ENCODE measurements at places on chromosomes 5 and 9. TPM values are rescaled to one million over a fixed set of nuclear protein-coding genes. Genes with fewer than 3 reads are reported as not detected.

- H3K4me3 ChIP-seq: no peak overlapping the region
- no peaks in the 10 kb centered on the region for H3K4me1 ChIP-seq
- DNase-seq: no peak
- H3K27ac ChIP-seq: no peak overlapping the region
- H3K36me3 ChIP-seq: no peaks in the 10 kb centered on the region
- H3K27me3 ChIP-seq: no peaks in the 10 kb centered on the region
These were observed 27.2 kb upstream of the PLCXD3 start for GRCh38 chr5:41537581-41537980.

Gene OMD
- 18.9 TPM for total RNA-seq

Gene NR6A1
- total RNA-seq: 3.1 TPM

Gene CDC20B
- not detected for total RNA-seq

GRCh38 chr9:7117676-7118561 lies 360.1 kb downstream of the KDM4C start:
- H3K27ac ChIP-seq: no peak overlapping the region
- no peaks in the 10 kb centered on the region for H3K36me3 ChIP-seq
- H3K27me3 ChIP-seq: no peaks in the 10 kb centered on the region
- H3K4me3 ChIP-seq: no peak overlapping the region
- no peaks in the 10 kb centered on the region for H3K4me1 ChIP-seq

GRCh38 chr5:939368-939767 lies 46.7 kb downstream of the TRIP13 start:
- no peak overlapping the region for H3K4me3 ChIP-seq
- no peaks in the 10 kb centered on the region for H3K27me3 ChIP-seq
- H3K27ac ChIP-seq: no peak overlapping the region
- DNase-seq: no peak
- H3K4me1 ChIP-seq: no peaks in the 10 kb centered on the region

DNA sequence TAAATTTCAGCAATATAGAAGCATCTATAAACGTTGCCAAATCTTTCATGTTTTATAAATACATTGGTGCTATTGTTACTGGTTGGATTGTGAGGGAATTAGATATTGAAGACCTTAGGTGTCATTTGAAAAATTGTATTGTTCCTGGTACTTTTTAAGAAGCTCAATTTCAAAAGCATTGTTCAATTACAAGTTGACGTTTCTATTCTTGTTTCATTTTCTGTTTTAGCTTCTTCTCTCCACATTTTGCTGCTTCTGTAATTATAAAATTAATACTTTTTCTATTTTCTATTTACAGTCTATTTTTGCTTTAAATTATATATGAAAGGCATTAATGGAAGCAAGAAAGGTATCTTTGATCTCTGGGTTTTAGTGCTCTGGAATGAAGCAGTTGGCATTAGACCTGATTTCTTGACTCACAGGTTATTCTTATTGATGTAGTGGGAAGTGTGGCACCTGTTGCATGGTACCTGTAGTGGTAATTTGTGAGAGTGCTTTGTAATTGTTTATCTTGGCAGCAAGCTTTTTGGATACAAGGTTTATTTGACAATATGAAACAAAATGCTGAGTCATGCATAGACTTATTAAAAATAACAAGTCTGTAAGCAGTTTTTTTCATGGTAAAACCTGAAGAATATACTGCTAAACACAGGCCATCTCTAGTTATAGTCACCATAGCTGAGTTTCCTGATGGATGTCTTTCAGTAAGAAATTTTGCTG lies 13.2 kb downstream of the MACIR start:
- H3K27me3 ChIP-seq: no peaks in the 10 kb centered on the region
- DNase-seq: peak; percentile 58
- no peak overlapping the region for H3K27ac ChIP-seq
- no peaks in the 10 kb centered on the region for H3K4me1 ChIP-seq
- peaks cover 11% of the 10 kb centered on the region for H3K36me3 ChIP-seq

DNA sequence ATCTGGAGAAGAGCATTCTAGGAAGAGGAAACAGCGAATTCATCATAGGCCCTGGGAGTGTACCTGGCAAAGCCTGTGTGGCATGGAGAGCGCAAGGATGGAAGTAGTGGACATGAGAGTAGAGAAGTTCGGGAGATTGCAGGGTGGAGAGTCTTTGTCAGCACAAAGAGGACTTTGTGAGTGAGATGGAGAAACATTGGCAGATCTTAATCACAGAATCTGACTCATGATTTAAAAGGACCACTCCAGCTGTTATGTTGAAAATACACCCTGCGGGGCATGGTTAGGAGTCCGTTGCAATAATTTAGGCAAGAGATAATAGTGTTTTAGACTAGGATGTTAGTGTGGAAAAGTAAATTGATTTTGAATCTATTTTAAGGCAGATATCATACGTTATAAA lies 116.9 kb downstream of the HACD4 start:
- no peak overlapping the region for H3K4me3 ChIP-seq
- peaks cover 28% of the 10 kb centered on the region for H3K36me3 ChIP-seq
- H3K4me1 ChIP-seq: no peaks in the 10 kb centered on the region
- H3K27ac ChIP-seq: no peak overlapping the region

DNA sequence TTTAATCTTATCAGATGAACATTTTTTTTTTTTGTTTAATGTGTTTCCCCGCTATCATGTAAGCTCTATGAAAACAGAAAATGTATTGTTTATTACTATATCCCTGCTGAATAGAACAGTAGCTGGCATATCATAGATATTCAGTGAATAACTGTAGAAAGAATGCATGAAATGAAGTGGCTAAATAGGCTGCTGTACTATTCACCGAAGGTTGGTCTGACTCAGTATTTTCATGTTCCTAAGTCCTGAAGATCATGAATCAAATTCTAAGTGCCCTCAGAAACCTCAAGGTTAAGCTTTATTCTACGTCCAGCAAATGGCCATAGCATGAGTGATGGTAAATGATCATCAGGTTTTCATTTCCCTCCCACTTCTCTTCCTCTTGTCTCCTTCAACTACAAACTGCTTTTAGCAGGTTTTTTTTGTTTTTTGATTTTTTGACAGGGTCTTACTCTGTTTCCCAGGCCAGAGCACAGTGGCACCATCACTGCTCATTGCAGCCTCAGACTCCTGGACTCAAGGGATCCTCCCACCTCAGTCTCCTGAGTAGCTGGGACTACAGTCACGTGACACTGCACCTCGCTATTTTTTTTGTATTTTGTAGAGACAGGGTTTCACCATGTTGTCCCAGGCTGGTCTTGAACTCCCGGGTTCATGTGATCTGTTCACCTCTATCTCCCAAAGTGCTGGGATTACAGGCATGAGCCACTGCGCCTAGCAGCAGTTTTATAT lies 19.1 kb upstream of the ZFAND5 start:
- H3K4me3 ChIP-seq: no peak overlapping the region
- no peaks in the 10 kb centered on the region for H3K27me3 ChIP-seq
- no peak for DNase-seq
- no peaks in the 10 kb centered on the region for H3K36me3 ChIP-seq
- H3K4me1 ChIP-seq: no peaks in the 10 kb centered on the region

DNA sequence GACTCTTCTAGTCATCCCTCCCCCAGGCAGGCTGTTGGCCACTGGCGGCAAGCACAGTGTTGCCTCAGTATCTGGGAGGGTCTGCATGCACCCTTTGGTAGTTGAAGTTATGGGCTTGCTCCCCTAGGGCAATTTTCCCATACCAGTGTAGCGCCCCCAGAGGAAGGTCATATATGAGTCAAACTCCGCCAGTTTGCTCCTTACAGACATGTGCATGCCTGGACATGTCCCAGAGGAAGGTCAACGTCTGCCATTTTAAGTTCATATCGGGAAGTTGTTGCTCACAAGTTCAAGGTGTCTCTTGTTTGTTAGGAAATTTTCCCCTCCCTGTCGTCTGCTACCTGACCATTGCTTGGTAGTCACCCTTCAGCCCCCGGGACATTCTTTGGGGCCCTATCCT lies 51.3 kb upstream of the MROH2B start:
- H3K4me1 ChIP-seq: no peaks in the 10 kb centered on the region
- H3K27ac ChIP-seq: no peak overlapping the region
- H3K4me3 ChIP-seq: no peak overlapping the region
- H3K36me3 ChIP-seq: no peaks in the 10 kb centered on the region
- no peaks in the 10 kb centered on the region for H3K27me3 ChIP-seq

Gene SLCO4C1
- total RNA-seq: not detected

DNA sequence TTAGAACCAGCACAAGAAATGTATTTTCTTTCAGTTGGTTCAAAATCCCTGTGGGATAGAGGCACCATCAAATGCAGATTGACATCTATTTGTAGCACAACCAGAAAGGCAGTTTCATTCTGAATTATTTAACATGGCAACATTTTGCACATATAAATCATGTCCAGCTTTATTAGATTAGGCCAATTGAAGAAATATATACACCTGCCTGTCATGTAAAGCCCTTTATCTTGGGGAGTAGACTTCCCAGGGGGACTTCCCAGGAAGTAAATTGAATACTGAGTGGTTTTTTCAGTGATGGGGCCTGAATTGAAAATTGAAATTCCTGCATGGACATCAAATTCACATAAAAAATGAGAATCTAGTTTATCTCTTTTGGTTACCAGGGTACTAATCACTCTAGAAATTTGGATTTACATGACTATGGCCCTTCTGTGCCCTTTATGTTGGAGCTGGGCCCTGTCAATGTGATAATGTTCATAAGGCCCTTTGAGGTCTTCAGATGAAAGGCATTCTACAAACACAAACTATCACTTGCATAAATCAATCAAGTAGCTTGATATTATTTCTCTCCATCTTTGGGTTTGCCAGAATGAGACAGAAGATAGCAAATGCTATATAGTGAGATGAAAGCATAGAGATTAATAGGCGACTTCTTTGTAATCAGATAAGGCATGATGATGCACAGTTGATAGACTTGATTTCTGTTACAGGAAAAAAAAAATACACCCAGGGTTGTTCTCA lies 26.2 kb upstream of the ZNF608 start:
- H3K4me1 ChIP-seq: no peaks in the 10 kb centered on the region
- no peak for DNase-seq
- no peak overlapping the region for H3K27ac ChIP-seq
- no peaks in the 10 kb centered on the region for H3K36me3 ChIP-seq
- H3K27me3 ChIP-seq: no peaks in the 10 kb centered on the region

DNA sequence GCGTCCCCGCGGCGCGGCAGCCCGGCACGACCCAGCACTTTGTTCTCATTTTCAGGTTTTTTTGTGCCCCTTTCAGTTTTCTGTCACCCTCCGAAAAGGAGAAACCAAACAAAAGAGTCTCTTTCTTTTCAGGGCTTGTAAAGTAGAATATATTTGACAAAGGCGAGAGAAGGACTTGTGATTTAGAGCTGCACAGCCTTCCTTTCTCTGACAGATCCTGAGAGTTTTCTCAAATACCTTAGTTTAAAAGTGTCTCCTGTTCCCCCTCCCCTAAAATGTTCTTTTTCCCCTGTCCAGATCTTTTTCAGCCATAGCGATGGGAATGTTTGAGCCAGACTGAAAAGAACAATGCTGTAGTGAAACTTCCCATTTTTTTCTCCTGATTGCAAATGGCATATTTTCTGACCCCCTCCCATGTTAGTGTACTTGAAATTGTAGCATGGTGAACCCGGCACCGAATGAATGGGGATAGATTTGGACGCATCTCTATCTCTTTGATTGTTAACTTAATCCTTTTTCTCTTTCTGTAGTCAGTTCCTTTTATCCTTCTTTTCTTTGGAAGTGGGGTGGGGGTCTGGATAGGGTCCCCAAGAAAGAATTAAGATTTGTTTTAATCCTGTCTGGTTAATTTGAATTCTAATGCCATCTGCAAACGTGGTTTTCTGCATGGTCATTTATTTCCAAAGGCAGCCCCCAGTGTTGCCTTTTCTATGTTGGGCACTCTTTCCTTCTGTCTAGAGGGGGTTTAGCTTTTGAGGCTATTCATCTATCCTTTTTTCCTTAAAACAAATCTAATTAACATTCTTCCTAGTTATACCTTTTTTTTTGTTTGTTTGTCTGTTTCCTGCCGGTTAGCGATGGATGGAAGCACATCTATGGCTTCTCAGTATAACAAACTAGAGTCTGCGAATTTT lies 2.2 kb downstream of the ZSWIM6 start:
- DNase-seq: no peak
- H3K27ac ChIP-seq: peak overlapping the region; percentile 91
- H3K4me1 ChIP-seq: peaks cover 40% of the 10 kb centered on the region
- no peaks in the 10 kb centered on the region for H3K27me3 ChIP-seq
- peak overlapping the region; percentile 95 for H3K4me3 ChIP-seq

Gene LCN10
- 4.9 TPM for total RNA-seq

- no peak overlapping the region for H3K4me3 ChIP-seq
- H3K4me1 ChIP-seq: peaks cover 26% of the 10 kb centered on the region
- H3K36me3 ChIP-seq: no peaks in the 10 kb centered on the region
- H3K27me3 ChIP-seq: no peaks in the 10 kb centered on the region
- H3K27ac ChIP-seq: no peak overlapping the region
These were observed 67.1 kb upstream of the SMIM15 start for GRCh38 chr5:61229416-61229815.

- no peak for DNase-seq
- H3K4me1 ChIP-seq: no peaks in the 10 kb centered on the region
- no peaks in the 10 kb centered on the region for H3K27me3 ChIP-seq
These were observed 109.2 kb upstream of the PHYKPL start for GRCh38 chr5:178341851-178342140.

- peak overlapping the region; percentile 97 for H3K27ac ChIP-seq
- H3K4me3 ChIP-seq: no peak overlapping the region
- H3K27me3 ChIP-seq: no peaks in the 10 kb centered on the region
- peak; percentile 76 for DNase-seq
These were observed 19.2 kb upstream of the NDST1 start for GRCh38 chr5:150488519-150489359.

DNA sequence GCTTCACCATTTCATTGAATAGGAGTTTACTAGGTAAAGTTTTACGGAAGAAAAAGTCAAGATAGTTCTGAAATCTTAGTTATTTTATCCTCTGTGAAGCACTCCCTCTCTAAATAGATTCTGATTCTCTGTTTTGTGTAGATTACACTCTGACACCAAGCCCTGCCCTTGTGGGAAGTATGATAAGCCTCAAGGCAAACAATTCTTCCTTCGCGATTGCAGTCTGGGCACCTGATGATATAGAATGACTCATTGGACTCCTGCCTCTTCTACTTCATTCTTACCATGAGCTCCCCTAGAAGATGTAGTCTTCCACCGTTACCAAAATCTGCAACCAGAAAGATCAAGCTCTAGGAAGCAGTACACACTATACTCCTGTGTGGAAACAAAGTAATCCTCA lies 626.9 kb upstream of the PTGER4 start:
- DNase-seq: no peak
- H3K36me3 ChIP-seq: no peaks in the 10 kb centered on the region
- no peaks in the 10 kb centered on the region for H3K27me3 ChIP-seq
- no peak overlapping the region for H3K27ac ChIP-seq
- no peaks in the 10 kb centered on the region for H3K4me1 ChIP-seq
- no peak overlapping the region for H3K4me3 ChIP-seq

DNA sequence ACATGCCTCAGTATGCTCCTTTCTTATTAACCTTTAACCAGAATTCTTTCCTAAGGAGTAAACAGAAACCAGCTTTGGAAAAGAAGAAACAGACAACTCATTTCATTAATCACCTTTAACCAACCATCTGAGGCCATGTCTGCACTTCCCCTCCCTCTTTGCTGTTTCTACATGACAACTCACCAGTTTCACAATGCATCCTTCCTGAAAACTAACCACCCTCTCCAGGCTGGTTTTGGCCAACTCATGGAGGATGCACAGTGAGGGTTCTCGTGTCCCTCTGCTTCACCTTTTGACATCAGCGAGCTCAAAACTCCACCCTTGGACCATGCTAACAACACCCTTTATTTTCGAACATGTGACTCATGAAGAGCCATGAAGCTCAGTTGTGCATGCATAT lies 244.1 kb downstream of the ELAVL2 start:
- H3K27me3 ChIP-seq: no peaks in the 10 kb centered on the region
- no peaks in the 10 kb centered on the region for H3K4me1 ChIP-seq
- no peak overlapping the region for H3K27ac ChIP-seq
- no peak for DNase-seq

GRCh38 chr5:138095100-138095907 lies 11.5 kb downstream of the WNT8A start:
- H3K36me3 ChIP-seq: no peaks in the 10 kb centered on the region
- no peaks in the 10 kb centered on the region for H3K4me1 ChIP-seq
- no peak for DNase-seq
- no peak overlapping the region for H3K4me3 ChIP-seq

Measured in stomach (tissue), 19 donors.